ENCODE measurements at places on chromosomes 1 and 21. TPM values are rescaled to one million over a fixed set of nuclear protein-coding genes. Genes with fewer than 3 reads are reported as not detected.
A peak's percentile ranks its signal among the peaks of the same experiment; 100 is the strongest.

KCND3 gene
- 8.7 TPM for total RNA-seq

LCE1B gene
- total RNA-seq: not detected

DNA sequence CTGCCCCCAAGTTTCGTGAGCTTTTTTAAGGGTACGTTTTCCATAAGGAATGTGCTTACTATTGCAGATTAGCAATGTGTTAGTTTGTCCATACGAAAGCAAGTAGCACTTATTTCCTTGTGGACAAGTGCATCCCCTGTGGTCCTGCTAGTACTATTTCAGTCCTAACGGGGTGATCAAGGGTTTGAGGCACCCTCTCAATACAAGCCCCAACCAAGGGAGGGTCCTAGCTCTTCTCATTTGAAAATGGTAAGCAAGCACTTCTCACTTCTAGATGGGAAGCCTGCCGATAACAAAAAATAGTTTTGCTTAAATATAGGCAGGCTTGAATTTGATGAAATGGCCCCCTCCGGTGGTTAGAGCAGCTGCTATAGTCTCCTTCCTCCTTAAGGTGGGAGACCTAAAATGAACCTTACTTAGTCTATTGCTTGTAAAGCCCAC is 64.0 kb upstream of the HMCN1 start:
- peak; percentile 33 for DNase-seq

DNA sequence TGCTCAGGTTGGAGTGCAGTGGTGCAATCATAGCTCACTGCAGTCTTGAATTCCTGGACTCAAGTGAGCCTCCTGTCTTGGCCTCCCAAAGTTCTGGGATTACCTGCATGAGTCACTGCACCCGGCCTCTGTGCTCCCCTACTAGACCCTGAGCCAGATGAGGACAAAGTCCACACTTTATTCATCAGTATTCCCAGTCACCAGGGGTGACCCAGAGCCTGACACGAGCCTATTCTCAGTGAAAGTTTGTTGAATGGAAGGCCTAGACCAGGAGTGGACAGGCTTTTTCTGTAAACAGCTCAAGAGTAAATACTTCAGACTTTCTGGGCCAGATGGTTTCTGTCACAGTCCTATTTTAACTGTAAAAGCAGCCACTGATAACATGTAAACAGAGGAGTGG is 68.2 kb downstream of the MAB21L3 start:
- peak; percentile 42 for DNase-seq

DNA sequence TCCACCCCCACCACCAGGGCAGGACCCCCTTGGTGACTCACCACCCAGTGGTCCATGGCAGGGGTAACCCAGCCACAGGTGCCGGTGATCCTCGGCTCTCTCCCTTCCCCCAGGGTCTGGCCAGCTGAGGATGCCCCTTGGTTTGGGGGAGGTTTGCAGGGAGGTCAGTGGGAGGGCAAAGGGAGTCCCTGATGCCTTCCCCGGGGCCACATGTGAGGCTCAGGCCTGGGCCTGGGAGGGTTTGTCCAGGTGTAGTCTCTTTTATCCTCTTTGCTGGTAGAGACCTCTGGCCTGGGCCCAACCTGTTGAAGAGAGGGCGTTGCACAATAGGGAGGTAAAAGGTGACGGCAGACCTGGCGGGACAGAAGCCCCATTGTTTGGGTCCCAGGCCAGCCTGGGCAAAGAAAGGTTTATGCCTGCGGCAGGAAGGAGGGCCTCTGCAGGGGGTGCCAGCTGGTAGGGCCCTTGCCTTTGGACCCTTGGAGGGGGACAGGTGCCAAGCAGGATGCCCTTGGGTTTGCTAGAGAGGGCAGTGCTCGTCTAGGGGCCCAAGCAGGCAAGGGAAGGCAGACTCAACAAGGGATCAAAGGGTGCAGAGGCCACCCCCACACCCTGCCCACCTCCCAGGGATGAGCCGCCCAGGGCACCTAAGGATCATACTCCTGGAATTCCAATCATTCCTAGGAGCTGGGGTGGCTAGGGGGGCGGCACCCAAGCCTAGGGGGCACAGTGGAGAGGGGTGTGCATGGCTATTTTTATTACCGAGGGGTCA is 760 bp upstream of the TINAGL1 start:
- peak; percentile 69 for DNase-seq

GRCh38 chr1:67192902-67193301 is 26.6 kb downstream of the IL23R start:
- DNase-seq: no peak

DNA sequence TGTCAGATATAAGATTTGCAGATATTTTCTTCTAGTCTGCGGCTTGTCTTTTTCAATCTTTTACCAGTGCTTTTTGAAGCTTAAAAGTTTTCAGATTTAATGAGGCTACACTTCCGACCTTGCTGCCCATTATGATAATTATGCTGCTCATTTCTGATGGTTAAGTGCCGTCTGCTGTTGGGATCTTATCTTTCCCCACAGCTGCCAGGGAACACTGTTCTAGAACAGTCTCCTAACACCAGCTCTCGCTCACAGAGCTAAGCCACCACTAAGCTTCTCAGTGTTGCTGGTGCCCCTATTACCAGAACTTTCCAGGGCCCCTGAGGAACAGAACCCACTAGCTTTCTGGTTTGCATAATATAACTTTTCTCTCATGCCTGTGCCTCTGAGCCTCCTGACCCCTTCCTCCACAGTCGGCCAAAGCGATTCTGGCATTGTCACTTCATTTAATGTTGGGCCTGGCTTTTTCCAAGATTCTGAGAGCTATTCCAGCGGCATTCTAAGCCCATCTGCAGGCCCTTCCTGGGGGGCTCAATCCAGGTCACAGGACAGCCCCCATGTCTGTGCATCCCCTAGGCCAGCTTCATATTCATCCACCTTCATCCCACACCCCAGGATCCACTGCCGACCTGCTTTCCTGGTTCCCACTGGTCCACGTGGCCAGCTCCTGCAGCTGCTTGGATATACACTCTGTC is 237.0 kb downstream of the PTPRU start:
- DNase-seq: no peak

- DNase-seq: no peak
These were observed 37.0 kb downstream of the S100A6 start for GRCh38 chr1:153498746-153499145.

GRCh38 chr1:232305050-232305449 is 324.9 kb downstream of the SIPA1L2 start:
- peak; percentile 16 for DNase-seq
